RWPE1 (cell line): ENCODE measurements at places on chromosomes 6 and 20.

GRCh38 chr20:11966186-11966585 lies 48.5 kb downstream of the BTBD3 start:
- DNase-seq, result no peak

DNA sequence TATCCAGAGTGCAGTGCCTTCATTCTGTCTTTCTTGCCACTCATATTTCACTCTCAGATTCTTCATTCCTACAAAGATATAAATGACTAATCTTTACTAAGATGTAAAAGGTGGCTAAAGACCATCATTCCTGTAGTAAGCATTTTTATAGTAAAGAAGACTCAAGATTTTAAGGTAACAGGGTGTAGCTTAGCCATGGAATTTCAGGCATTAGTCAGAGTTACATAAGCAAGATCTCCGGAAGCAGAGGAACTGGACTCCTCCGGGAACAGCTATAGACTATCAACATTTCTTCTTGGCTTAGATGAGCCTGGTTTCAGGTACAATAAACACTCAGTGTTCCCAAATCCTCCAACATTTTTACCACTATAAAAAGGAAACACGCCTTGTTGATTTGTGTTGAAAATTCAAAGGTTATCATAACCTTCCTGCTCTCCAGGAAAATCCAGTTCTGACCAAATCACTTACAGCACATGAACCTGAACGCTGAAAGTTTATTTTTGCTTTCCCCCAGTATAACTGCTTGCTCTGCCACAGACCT lies 23.7 kb downstream of the SERPINB1 start:
- peak; percentile 70 for DNase-seq

DNA sequence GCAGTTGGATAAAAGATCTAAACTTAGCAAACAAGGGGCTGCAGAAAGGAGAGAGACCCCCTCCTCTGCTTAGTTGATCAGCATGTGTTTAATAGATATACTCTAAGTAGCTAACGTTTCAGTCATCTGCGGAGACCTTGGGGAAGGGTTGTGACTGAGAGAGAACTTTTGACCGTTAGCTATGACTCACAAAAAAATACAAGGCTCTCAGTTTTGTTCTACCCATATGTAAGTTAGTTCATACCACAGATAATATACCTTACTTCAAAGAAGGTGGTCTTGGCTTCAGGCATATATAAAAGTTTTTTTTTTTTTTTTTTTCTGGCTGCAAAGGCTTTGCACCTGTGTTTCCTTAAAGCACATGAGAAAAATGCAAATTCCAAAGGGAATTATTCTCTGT lies 258.9 kb downstream of the GJA1 start:
- no peak for DNase-seq

- no peak for DNase-seq
Measured at GRCh38 chr6:36735110-36736071, 37.8 kb downstream of the RAB44 start.

DNA sequence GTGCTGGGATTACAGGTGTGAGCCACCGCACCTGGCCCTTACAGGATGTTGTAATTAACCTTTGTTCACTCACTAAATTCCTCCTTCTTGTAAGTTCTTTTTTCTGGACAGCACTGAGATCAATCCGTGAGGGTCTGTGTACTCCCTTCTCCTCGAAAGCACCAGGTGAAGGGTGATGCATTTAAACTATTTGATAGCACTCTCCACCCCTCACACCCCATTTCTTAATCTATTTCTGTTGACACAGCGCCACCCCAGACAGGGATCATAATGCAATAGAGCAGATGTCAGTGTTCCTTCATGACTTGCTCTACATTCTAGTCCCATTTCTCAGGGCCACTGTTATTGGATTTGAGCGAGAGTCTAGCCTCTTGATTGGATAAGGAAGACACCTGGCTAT lies 46.3 kb downstream of the PPP1R14C start:
- no peak for DNase-seq

- peak; percentile 76 for DNase-seq
Measured at GRCh38 chr6:112298816-112299281, 44.5 kb upstream of the LAMA4 start.

DNA sequence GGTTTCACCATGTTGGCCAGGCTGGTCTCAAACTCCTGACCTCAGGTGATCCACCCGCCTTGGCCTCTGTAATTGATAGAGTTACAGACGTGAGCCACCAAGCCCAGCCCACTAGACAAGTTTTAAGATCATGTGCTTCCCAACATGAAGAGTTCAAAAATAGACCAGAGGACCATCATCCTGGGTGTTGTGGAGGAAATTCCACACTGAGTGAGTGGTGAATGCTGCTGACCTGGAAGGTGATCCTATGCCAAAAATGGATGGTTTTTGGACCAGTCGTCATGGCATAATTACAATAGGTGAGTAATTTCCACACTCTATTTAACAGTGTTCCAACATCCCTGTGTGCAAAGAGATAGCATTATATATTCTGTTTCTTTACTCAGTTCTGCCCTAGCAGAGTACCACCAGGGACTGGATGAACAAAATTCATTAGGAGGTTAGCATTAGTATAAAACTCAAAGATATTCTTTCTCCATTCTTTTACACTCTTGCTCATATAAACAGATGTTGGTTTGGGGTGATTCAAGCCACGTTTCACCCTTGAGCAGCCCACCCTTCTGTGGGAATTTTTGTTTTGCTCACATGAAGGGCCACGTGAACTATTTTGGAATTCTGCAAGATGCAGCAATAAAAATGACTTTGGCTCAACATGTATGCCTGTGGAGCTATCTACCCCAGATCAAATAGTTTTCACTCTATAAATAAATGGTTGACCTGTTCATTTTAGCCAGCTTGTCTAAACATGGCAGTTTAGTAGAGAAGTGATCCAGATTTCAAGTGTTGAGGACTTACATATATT lies 206.2 kb upstream of the TCF21 start:
- no peak for DNase-seq

GRCh38 chr6:14706378-14706929 lies 539.4 kb upstream of the JARID2 start:
- DNase-seq, result peak; percentile 51
